T-helper 2 cell treated with Interferon-gamma antibody and Interleukin-4, amounts not matched to agents 100 ng/mL and 5 ng/mL, for 36 hours (primary cell): ENCODE measurements at places on chromosomes 2 and 18. TPM values are rescaled to one million over a fixed set of nuclear protein-coding genes. Genes with fewer than 3 reads are reported as not detected.

Gene SLC14A1
- total RNA-seq: 2.4 and 2.8 TPM in 2 replicates

Gene DOK6
- not detected in 2 replicates for total RNA-seq

Gene IRS1
- 1.8 and 1.9 TPM in 2 replicates for total RNA-seq

Gene PSTPIP2
- total RNA-seq: 24.7 and 25.6 TPM in 2 replicates

Gene SPATA3
- not detected in 2 replicates for total RNA-seq

Gene MC4R
- not detected in 2 replicates for total RNA-seq

Gene DCDC2C
- total RNA-seq: not detected in 2 replicates

Gene TWIST2
- total RNA-seq: not detected in 2 replicates

Gene SERPINB3
- total RNA-seq: not detected in 2 replicates

Gene DNAJC5G
- not detected in 2 replicates for total RNA-seq

Gene GRB14
- not detected in 2 replicates for total RNA-seq

Gene MALL
- not detected in 2 replicates for total RNA-seq

Gene ITGB6
- not detected in 2 replicates for total RNA-seq

Gene MAPRE3
- total RNA-seq: 0.91 and 1.2 TPM in 2 replicates

Gene RGPD4
- total RNA-seq: not detected in 2 replicates

Gene DYNAP
- total RNA-seq: not detected in 2 replicates

Gene SCYGR2
- not detected in 2 replicates for total RNA-seq

Gene REG3G
- total RNA-seq: not detected in 2 replicates

Gene LGALSL
- total RNA-seq: 0.45 and 0.73 TPM in 2 replicates

Gene RIT2
- not detected in 2 replicates for total RNA-seq

Gene MATN3
- total RNA-seq: not detected in 2 replicates

Gene DNAH6
- total RNA-seq: 0.16 and 0.23 TPM in 2 replicates

Gene HDAC4
- total RNA-seq: 52.0 and 70.2 TPM in 2 replicates

Gene PROKR1
- total RNA-seq: not detected in 2 replicates

Gene NTSR2
- total RNA-seq: not detected in 2 replicates

Gene SCYGR4
- not detected in 2 replicates for total RNA-seq

Gene HOXD10
- not detected in 2 replicates for total RNA-seq

Gene CCDC68
- not detected in 2 replicates for total RNA-seq

Gene CDH19
- not detected in 2 replicates for total RNA-seq

Gene FIGN
- not detected in 2 replicates for total RNA-seq

Gene HNMT
- total RNA-seq: not detected in 2 replicates

Gene TTR
- not detected in 2 replicates for total RNA-seq

Gene PRADC1
- 9.3 and 10.4 TPM in 2 replicates for total RNA-seq

Gene TPO
- 1.2 and 1.8 TPM in 2 replicates for total RNA-seq

Gene FAM168B
- 58.3 and 58.4 TPM in 2 replicates for total RNA-seq

Gene NYAP2
- not detected in 2 replicates for total RNA-seq

Gene TFPI
- 0.11 TPM in 1 of 2 replicates, not detected in the other for total RNA-seq

Gene C1QL2
- not detected in 2 replicates for total RNA-seq

Gene ALPP
- total RNA-seq: not detected in 2 replicates

Gene DNAJB2
- 32.1 and 34.0 TPM in 2 replicates for total RNA-seq

Gene TXNDC9
- total RNA-seq: 33.3 and 33.6 TPM in 2 replicates

Gene NDC80
- 72.8 and 73.2 TPM in 2 replicates for total RNA-seq

Gene GAL3ST2
- total RNA-seq: 0.23 and 0.61 TPM in 2 replicates

Gene FTCDNL1
- 1.1 and 1.2 TPM in 2 replicates for total RNA-seq

Gene UGT1A3
- total RNA-seq: not detected in 2 replicates

Gene DPP10
- total RNA-seq: not detected in 2 replicates

Gene FBXO48
- total RNA-seq: 1.9 and 2.2 TPM in 2 replicates

Gene MAB21L4
- total RNA-seq: not detected in 2 replicates

Gene GCKR
- total RNA-seq: not detected in 2 replicates

Gene ATP8B1
- not detected in 2 replicates for total RNA-seq

Gene SPC25
- total RNA-seq: 36.2 and 36.6 TPM in 2 replicates

Gene NT5DC4
- total RNA-seq: not detected in 2 replicates

Gene G6PC2
- not detected in 2 replicates for total RNA-seq

Gene OXER1
- total RNA-seq: 0.68 and 0.73 TPM in 2 replicates
